Mucosa of gallbladder (tissue), 1 donor: ENCODE measurements at places on chromosomes 16 and 17. TPM values are rescaled to one million over a fixed set of nuclear protein-coding genes. Genes with fewer than 3 reads are reported as not detected.

Gene NKD1
- 32.0 TPM for total RNA-seq

Gene IL21R
- 1.2 TPM for total RNA-seq

Gene POLR3E
- 43.7 TPM for total RNA-seq

Gene SEC14L5
- total RNA-seq: 0.49 TPM

Gene DNAH17
- not detected for total RNA-seq

DNA sequence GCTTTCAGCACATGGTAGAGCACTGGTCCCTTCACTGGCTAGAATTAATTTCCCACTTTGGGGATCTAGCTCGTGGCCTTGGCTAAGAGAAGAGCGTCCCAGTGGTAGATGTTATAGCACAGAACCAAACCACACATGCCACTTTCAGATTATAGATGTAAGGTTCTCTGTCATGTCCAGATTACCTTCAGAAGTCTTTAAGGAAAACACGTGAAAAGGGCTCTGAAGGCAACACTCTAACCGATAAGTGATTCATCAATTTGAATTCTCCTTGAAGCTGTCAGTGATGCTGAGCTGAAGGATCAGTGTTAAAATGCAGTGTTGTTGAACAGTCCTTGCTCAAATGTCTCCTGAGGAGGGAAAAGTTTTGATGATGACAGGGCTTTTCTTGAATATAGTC, 43.5 kb upstream of the VPS4A start:
- DNase-seq: no peak

DNA sequence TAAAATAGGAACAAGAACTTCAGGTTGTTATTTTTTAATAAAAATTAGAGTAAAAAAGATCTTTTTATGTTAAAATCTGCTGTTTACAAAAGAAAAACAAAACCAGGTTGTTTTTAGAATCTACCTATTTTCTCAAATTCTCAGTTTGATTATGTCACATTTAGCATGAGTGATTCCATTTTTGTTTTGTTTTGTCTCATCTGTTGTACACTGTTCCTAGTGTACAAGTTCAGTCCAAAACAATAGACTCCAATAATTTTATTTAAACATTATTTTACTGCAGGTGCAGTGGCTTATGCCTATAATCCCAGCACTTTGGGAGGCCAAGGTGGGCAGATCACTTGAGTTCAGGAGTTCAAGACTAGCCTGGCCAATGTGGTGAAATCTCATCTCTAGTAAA, 2142.7 kb downstream of the TP53TG3F start:
- DNase-seq: no peak

- DNase-seq: no peak
Measured at GRCh38 chr17:78359321-78359996, 418 bp downstream of the SOCS3 start.

DNA sequence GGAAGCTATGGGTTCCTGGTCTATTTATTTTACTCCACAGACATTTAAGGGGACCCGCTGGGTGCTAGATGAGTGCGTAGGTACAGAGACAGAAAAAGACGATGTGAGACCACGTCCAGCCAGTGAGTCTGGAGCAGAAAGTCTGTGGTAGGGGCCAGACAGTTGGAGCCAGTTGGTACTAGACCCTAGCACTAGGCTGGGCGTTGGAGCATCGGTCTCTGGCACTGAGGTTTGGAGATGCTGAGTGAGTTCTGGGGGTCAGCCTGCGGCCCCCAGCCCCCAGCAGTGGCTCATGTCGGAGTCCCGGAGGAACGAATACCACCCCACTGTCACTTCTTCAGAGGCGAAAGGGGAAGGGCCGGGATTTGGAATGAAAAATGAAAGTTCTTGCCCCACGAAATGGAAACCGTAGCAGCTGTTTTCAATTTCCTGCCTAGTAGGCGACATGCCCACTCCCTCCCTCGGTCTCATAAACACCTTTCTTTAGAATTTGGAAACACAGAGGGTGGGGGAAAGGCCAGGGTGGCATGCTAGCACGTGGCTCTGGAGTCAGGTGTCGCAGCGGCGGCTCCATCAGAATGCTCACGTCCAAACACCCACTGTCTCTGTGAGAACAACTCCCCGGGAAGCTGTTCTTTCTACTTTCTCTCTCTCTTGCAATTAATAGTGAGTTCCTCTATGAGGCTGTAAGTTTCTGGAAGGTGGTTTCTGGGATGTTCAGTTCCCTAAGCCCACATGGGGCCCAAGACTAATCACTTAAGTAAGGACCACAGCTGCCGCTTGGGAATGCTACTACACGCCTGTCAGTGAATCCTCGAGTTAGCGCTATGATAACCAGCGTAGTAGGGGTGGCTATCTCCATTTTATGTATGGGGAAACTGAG, 96.8 kb downstream of the IRF8 start:
- DNase-seq: no peak

DNA sequence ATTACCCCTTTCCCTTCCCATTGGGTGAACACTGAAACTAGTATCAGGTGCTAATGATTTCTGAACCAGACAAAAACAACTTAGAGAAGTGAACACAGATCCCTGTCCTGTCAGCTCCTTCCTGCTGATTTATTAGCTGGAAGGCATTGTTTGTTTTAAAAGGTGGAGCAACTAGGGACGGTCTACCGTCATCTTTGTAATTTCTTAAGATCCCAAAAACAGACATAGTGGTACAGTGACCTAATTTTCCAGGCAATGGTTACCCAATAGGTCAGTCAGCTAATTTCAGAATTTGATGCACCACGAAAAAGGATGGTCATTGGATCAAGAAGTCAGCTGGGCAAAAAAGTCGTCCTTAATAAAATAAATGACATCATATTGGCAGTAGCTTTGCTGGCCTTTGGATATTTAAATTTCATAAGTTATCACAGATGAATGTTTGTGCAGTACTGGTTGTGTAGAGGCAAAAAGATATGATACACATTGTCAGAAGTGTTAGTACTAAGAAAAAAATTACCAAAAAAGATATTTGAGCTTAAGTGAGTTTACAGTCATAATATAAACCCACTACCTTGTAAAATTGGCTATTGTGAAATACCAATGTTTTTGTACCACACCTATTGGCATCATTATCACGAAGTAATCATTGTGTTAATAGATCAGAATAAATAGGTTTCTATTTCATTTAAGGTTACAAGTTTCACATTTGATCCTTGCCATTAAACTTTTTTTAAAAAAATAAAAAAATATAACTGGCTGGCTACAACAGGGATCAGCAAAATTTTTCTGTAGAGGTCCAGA, 27.2 kb upstream of the KCNJ16 start:
- no peak for DNase-seq

GRCh38 chr17:69516911-69517310, 102.4 kb downstream of the MAP2K6 start:
- DNase-seq: no peak

GRCh38 chr16:945271-946047, 25.3 kb downstream of the LMF1 start:
- DNase-seq: no peak

DNA sequence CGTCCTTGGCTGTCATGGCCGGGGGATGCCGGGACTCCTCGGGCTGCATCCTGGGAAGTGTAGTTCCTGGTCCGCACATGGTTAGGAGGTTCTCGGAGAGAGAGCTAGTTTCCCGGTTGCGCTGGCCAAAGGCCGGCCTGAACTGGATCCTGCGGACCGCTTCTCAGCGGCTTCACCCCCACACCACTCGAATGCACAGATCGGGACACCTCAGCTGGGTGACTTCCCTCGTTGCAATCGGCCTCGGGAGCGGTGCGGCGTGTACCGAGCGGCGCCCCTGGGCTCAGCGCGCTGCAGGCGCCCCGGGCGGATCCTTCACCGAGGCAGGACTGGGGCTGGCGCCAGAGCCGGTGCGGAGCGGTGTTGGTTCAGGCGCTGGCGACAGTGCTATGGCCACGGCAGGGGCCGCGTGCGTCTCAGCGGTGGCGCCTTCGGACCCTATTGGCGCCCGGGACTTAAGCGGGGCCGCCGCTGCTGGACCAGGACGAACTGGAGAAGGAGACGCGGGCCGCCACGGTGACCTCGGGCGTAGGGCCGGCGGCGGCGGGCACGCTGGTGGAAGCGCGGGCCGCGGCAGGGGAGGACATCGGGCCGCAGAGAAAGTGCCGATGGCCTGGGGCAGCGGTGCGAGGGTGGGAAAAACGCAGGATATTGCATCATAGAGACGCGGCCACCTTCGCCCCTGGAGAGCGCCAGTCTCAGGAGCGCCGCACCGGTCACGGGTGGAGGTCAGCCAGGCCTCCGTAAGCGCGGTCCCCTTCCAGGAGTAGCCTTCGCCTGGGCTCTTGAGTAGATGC, 11.4 kb downstream of the ZNF629 start:
- DNase-seq: peak; percentile 87

GRCh38 chr16:84482951-84483881, 21.2 kb downstream of the MEAK7 start:
- no peak for DNase-seq

- DNase-seq: no peak
Measured at GRCh38 chr17:81683208-81683583, 401 bp downstream of the ARL16 start.

DNA sequence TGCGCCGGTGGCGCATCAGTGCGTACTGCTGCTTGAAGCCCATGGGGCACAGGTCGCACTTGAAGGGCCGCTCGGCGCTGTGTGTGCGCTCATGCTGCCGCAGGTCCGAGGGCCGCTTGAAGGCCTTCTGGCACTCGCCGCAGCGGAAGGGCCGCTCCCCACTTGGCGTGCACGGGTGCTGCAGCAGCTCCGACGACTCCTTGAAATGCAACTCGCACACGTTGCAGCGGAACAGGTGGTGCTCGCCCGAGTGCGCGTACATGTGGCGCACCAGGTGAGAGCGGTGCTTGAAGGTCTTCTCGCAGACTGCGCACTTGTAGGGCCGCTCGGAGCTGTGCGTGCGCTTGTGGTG, 3.3 kb downstream of the ZNF319 start:
- no peak for DNase-seq

DNA sequence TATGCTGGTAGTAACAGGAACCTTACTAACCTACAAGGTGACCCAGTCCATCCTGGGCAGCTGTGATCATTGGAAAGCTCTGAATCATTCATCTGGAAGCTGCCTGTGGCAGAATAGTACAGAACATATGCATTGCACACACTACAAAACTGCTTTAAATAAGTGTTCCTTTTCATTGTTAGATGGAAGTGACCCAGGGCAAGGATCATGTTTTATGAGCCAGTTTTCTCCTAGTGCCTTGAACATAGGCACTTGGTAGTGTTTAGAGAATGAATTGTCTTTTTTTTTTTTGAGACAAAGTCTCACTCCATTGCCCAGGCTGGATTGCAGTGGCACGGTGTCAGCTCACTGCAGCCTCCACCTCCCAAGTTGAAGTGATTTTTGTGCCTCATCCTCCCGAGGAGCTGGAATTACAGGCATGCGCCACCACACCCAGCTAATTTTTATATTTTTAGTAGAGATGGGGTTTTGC, 55.4 kb downstream of the TENT4B start:
- DNase-seq: no peak

DNA sequence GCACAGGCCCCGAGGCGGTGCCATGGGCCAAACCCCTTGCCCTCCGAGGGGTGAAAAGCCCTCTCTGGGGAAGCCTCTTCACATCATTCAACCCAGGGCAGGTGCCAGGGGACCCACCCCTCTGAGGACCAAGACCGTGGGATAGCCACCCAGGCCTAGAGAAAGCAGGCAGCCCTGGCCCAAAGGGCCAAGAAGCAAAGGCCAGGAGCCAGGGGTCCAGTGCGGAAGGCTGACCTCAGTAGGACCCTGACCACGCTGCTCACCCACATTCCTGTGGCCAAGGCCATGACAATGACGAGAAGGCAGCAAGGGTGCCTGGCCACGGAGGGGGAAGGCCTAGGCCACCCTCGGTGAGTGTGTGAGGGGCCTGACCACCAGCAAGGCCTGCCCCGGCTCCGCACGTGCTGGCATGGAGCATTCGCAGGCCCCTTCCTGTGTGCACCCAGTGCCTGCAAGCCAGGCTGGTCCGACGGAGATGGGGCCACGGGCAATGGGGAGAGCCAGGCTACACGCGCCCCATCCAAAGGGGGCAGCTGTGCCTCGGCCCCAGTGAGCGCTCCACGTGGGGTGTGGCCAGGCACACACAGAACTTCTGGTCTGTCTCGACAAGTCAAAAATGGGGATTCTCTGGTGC, 24.5 kb upstream of the RASD1 start:
- DNase-seq: no peak

- no peak for DNase-seq
Measured at GRCh38 chr17:47193931-47194511, 4.9 kb upstream of the CDC27 start.

GRCh38 chr17:37598145-37598544, 11.1 kb downstream of the SYNRG start:
- no peak for DNase-seq

DNA sequence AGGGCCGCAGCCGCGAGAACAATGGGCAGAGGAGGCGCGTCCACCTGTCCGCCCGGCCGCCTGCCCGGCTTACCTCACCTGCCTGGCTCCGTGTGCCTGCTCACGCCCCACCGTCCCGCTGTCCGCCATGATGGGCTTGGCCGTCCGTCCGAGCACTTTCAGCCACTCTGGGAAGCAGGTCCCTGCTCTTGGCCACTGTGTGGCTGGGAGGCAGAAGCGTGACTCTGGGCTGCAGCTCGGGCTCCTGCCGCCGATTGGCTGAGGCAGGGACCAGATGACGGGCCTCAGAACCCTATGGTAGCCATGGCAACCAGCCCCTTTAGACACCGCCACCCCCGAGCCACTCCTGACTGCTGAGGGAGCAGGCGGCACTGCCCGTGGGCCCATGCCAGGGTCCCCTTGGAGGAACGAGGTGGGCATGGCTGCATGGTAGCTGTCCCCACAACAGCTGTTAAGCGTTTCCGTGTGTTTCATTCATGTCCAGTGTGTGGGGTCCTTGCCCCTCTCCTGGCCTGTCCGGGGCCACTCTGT, 8.9 kb upstream of the AXIN1 start:
- no peak for DNase-seq

DNA sequence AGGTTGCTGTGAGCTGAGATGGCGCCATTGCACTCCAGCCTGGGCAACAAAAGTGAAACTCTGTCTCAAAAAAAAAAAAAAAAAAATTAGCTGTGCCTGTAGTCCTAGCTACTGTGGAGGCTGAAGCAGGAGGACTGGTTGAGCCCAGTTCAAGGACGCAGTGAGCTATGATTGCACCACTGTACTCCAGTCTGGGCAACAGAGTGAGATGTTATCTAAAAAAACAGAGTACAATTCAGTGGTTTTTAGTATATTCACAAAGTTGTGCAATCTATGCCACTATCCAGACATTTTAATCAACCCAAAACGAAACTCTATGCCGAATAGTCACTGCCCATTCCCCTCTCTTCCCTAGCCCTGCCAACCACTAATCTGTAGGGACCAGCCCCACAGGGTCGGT, 25.1 kb downstream of the C16orf54 start:
- no peak for DNase-seq

DNA sequence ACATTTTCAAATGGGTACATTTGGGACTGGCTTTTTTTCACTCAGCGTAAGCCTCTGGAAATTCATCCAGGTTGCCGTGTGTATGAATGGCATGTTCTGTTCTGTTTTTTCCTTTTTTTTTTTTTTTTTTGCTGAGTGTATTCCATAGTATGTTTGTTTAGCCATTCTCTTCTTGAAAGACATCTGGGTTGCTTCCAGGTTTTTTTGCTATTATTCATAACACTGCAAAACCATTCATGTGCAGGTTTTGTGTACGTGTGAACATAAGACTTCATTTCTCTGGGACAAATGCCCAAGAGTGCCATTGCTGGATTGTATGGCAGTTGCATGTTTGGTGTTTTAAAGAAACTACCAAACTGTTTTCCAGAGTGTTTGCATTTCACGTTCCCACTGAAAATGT, 335.9 kb upstream of the TNRC6C start:
- DNase-seq: no peak

GRCh38 chr17:17761894-17762743, 74.7 kb downstream of the SREBF1 start:
- no peak for DNase-seq
